CD4-positive, alpha-beta T cell treated with Interleukin-4 for 1 hour (primary cell): ENCODE measurements at places on chromosomes 5 and 9.

- DNase-seq, result no peak
Measured at GRCh38 chr5:38596981-38597380, 40.5 kb upstream of the LIFR start.

GRCh38 chr5:176870110-176870591, 29.0 kb downstream of the HK3 start:
- no peak for DNase-seq

DNA sequence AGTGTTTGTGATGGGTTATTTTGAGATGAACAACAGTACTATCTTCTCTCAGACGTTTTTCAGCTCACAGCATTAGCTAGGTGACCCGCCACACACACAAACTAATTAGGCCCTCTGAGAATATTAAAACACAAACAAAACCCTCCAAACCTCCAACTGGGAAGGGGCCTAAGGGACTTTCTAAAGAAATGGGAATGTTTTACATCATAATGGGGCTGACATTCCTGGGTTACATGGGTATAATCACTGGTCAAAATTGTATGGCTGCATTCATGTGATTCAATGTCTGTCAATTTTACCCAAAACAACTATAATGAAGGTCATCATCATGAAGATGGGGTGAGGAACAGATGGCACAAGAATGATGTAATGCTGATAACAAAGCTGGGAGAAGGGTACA, 59.6 kb downstream of the SPTLC1 start:
- DNase-seq, result no peak

GRCh38 chr5:73387601-73388305, 60.8 kb downstream of the FOXD1 start:
- DNase-seq, result peak; percentile 70

GRCh38 chr9:16726029-16726428, 144.4 kb downstream of the BNC2 start:
- DNase-seq, result no peak

DNA sequence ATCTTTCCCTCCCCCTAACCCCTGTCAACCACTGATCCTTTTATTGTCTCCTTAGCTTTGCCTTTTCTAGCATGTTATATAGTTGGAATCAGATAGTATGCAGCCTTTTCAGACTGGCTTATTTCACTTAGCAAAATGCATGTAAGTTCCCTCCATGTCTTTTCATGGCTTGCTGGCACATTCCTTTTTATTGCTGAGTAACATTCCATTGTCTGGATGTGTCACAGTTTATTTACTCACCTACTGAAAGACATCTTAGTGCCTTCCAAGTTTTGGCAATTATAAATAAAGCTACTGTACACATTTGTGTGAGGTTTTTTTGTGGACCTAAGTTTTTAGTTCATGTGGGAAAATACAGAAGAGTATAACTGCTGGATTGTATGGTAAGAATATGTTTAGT, 230.1 kb downstream of the PBX3 start:
- DNase-seq, result no peak

GRCh38 chr5:78808380-78808779, 159.8 kb upstream of the LHFPL2 start:
- no peak for DNase-seq

- DNase-seq, result no peak
Measured at GRCh38 chr5:7717691-7718090, 133.2 kb downstream of the CFAP90 start.

- no peak for DNase-seq
Measured at GRCh38 chr9:120715389-120715924, 1.2 kb upstream of the MEGF9 start.

DNA sequence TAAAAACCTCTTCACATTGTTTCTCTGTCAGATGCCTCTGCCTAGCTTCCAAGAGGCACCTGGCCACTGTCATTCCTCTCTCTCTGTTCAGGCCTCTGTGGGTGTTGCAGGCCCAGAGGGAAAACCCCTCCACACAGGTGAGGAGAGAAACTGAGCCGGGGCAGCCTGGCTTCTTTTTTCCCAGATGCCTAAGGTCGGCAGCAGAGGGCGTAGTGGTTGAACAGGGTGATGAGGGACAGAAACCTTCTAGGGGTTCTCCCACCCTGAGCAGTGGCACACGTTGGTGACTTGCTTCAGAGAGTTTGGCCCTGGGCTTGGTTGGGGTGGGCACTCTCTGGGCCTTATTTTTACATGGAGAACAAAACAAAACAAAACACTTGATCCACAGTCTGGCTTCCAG, 12.2 kb downstream of the IL9 start:
- no peak for DNase-seq

GRCh38 chr5:2738700-2739359, 12.6 kb downstream of the IRX2 start:
- DNase-seq, result no peak

DNA sequence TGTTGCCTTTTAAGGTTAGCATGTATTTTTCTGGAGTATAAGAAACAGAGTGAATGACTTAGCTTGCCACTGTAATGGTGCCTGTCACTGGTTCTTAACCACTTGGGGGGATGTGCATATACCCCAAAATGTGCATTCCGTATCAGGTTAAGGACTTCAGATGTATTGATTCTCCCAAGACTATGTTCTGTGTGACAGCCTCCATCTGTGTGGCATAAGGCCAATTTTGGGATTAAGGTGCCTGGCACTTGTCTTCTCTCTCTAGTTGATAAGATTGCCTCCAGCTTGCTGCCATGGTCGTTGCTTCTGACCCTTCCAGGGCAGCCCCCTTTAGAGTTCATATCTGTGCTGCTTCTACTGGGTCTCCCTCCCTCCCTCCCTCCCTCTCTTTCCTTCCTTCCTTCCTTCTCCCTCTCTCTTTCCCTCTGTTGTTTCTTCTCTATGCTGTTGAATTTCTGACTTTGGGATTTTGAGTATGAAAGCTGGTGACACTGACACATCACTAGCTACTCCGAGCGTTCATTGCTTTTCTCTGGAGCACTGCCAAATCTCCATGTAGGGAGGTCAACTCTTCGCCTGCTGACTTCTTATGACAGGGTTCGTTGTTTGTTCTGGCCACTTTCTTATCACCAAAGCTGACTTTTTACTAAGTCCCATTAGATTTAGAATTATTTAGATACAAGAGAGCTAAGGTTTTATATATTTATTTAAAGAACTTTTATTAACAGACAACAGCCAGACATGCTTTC, 31.0 kb downstream of the TNFAIP8 start:
- no peak for DNase-seq

GRCh38 chr5:138068742-138069600, 14.9 kb upstream of the WNT8A start:
- peak; percentile 71 for DNase-seq

- no peak for DNase-seq
Measured at GRCh38 chr5:142150431-142150830, 41.9 kb downstream of the NDFIP1 start.

DNA sequence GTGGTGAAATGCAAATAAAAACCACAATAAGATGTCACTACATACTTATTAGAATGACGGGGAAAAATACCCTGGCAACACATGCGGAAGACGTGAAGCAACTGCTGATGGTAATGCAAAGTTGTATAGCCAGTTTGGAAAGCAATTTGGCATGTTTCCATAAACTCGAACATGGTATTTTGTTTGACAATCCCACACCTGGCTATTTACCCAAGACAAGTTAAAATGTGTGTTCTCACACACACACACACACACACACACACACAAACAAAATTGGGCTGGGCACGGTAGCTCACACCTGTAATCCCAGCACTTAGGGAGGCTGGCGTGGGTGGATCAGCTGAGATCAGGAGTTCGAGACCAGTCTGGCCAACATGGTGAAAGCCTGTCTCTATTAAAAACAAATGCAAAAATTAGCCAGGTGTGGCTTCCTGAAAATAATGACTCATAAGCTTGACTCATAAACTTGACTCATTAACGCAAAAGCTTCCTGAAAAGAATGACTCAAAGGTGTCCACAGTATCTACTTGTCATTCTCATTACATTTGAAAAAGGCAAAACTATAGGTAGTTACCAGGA, 456.5 kb downstream of the CDH18 start:
- no peak for DNase-seq

- no peak for DNase-seq
Measured at GRCh38 chr5:57383093-57383861, 99.3 kb downstream of the ACTBL2 start.

DNA sequence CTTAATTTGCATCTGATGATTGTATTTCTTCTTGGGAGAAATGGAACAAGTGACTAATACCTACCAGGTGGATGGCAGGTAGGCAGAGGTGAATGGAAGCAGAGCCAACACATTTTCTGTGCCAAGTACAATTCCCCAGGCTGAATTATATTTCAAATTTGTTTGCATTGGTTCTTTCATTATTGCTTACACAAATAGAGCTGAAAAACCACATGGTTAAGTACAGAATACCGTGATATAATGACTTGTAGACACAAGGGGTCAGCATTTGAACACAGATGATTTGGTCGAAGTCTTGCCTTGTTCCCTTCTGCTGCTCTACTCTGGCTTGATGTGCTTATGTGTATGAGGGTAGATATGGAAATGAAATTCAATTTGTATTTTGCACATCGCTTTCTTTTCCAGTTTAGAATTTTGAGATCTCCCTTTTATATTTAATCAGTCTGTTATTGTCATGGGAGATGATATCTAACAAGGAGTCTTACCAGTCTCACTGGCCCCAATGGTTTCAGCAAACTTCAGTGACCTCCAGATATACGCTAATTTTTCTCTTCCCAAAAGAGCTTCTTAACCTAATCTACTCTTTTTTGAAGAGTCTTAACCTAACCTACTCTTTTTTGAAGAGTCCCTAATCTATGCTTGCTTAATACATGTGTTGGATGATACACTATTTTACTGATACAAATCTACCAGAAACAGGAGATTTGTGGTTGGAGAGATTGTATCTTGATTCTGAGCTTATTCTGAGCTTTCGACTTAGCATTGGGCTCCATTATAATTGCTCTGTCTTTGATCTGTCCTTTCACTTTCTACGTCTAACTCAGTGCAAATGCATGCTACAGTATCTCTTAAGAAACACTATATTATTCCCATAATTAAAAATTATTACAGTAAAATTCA, 88.1 kb downstream of the PCSK1 start:
- DNase-seq, result peak; percentile 73

- DNase-seq, result no peak
Measured at GRCh38 chr5:179242676-179243075, 102.6 kb downstream of the ADAMTS2 start.

DNA sequence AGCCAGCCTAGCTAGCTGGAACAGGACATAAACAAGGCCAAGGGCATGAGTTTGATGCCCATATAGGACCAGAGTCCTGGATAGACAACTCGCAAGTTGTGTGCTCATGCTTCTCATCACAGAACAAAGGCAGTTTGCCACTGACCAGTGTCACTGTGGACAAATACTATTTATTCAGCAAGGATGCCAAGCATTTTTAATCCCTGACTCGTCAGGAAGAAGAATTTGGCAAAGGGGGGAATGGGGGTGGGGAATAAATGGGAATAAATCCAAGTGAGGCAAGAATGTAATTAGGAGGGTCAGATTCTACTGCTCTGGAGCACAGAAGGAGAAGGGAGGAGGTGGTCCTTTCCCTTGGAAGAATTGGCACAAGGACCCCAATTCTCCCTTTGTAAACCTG, 46.8 kb upstream of the ANKRD55 start:
- DNase-seq, result no peak

GRCh38 chr9:13001989-13002580, 227.3 kb downstream of the LURAP1L start:
- DNase-seq, result no peak

GRCh38 chr9:123334639-123335038, 21.4 kb upstream of the CRB2 start:
- no peak for DNase-seq

DNA sequence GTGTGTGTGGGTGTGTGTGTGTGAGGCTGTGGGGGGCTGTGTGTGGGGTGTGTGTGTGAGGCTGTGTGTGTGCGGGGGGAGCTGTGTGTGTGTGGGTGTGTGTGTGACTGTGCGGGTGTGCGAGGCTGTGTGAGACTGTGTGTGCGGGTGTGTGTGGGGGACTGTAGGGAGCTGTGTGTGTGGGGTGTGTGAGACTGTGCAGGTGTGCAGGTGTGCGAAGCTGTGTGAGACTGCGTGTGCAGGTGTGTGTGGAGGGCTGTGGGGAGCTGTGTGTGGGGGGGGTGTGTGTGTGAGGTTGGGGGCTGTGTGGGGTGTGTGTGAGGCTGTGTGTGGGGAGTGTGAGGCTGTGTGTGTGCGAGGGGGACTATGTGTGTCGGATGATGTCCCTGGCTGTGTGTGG, 23.2 kb downstream of the AHRR start:
- no peak for DNase-seq

DNA sequence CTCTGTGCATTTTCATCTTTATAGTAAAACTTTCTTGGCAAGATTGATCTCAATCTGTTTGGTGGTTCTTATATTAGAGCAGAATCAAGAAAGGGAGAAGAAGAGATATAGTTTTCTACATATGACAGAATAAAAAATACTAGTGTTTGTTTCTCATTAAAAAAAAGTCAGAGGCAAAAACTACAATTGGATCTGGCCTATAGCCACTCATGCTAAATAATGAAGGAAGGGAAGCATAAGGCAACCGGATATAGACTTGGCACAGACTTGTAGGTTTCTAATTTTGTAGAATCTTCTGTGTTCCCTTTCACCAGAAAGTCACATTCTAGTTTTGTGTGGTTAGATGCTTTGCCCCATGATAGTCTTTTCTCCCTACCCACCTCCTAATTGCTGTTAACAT, 306.2 kb downstream of the PIK3R1 start:
- DNase-seq, result no peak

- no peak for DNase-seq
Measured at GRCh38 chr5:27962198-27962597, 923.8 kb upstream of the CDH9 start.

GRCh38 chr5:117713585-117714198, 1139.1 kb upstream of the SEMA6A start:
- DNase-seq, result no peak
